ENCODE measurements at places on chromosomes 2 and 18.
A peak's percentile ranks its signal among the peaks of the same experiment; 100 is the strongest.

GRCh38 chr2:9382604-9383235 is 40.6 kb downstream of the ITGB1BP1 start:
- no peak for DNase-seq

GRCh38 chr18:43868497-43868995 is 591.3 kb upstream of the SYT4 start:
- no peak for DNase-seq

DNA sequence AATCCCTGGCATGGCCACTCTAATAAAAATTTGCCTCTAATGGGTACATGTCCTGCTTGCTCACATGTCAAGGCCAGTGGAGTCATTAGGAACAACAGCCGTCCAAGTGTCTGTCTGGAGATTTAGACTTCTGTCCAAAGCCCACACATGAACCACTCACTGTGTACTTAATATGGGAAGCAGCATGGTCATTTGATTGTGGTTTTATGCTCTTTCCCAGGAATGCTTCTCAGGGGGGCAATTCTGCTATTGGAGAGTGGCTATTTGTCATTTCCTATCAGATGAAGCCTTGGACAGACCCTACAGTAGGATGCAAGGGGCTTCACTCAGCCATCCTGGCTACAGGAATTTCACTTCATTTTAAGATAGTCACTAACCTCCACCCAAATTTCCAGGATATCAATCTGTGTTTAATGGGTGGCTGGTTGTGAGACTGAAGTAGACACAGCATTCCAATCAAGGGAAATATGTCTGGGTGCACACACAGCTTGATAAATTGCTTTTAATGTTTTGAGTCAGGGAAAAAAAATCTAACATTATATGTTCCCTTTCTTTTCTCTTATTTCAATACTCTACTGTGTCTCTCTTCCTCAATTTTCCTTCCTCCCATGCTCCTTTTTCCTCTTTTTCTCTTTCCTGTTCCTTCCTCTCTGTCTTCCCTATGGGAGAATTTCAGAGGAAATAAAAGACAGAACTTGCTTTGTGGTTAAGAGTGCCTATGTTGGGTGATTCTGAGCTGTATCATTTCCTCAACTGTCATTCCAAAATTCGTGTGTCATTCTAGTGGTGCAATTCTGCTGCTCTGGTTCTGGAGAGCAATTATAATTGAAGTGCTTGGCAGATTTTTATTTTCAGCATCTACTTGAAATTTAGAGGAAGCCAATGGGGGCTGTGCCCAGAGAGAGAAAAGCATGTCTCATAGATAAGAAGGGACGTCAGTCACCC is 320.1 kb downstream of the OSR1 start:
- no peak for DNase-seq

DNA sequence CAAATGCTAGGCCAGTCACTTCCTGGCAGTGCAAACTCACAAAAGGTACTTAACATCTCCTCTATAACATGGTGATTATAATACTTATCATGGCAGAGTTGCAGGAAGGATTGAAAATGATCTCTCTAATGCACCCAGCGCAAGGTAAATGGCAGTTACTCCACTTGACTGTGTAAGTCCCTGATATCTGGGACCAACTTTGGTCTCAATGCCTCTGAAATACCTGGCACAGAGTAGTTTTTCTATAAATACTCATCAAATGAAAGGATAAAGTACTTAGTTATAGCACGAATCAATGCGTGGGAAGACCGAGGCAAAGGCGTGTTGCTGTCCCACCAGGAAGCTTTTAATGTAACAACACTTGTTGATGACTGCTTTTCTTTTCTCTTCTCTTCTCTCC is 24.8 kb downstream of the LRRC30 start:
- DNase-seq, result no peak

DNA sequence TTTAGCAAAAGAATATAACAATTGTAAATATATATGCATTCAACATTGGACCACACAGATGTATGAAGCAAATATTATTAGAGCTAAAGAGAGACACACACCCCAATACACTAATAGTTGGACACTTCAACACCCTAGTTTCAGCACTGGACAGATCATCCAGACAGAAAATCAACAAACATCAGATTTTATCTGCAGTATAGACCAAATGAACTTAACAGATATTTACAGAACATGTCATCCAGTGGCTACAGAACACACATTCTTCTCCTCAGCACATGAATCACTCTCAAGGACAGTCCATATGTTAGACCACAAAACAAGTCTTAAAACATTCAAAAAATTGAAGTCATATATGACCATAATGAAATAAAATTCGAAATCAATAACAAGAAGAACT is 22.1 kb upstream of the EVA1A start:
- no peak for DNase-seq

DNA sequence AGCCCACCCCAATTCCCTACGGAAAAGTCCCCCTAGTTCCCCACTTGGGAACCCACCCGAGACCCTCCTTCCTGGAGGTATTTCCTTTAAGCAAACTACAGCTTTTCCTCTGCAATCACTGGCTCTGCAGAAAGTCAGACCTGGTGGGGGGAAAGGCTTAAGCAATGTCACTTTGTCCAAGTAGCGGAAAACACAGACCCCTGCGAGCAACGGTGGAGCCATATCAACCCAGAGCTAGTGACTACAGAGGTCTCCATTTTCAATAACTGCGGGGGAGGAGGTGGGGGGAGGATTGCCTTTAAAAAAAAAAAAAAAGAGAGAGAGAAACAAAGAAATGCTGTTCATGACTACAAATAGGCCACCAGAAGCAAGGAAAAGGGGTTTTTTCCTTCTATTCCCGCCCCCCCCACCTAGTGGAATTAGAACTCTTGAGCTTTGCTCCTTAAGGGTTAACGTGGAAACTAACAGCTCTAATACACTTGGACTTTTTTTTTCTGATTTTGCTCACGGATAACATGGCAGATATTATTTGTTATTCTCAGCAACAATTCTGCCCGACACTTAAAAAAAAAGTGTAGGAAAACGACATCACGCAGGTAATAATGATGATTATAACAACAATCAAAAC is 1.1 kb upstream of the FRZB start:
- DNase-seq, result no peak

DNA sequence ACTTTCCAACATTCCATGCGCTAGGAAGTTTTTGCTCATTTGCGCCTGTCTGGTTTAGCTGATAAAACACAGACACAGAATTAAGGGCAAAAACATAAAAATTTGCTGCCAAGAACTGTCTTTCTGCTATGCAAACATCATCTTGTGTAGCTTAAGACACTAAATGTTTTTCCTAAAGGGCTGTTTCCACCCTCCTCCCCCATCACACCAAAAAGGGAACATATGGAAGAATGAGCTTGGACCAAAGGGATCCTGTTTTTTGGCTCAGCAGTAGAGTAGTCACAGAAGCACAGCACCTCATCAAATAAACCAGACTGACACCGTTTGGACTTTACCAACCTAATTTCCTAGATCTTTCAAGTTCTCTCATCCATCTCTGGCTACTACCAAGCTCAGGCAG is 210.1 kb downstream of the ZNF521 start:
- no peak for DNase-seq

DNA sequence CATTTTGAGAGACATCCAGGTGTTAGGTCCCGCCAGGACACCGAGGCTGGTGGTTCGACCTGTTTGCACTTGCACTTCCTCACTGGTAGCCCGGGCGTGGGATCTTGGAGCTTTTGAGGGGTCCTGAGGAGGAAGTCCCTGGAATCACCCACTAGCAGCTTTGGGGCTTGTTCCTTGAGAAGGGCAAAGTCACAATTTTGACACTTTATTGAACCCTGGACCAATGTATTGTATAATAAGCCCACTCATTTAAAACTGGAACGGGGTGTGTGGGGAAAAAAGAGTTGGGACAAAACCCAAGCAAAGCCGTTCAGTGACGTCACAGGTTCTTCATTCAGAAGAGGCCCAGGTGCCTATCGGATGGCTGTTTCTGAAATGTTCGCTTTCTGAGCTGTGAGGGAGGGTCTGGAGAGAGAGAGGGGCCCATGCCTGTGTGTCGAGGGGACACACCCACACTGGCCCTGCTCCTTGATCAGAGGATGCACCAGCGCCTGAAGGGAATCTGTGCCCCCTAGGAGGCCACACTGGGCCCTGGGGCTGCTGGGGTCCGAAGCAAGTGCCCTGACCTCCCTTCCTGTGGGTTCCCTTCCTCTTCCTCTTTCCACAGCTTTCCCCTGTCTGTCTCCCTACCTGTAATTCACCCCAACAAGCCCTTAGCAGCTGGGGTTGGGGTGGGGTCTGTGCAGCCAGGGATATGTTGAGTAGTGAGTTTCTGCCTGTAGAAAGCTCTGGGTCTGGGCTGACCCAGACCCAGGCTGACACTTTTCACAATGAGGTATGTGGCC is 2.6 kb downstream of the LPIN1 start:
- no peak for DNase-seq

DNA sequence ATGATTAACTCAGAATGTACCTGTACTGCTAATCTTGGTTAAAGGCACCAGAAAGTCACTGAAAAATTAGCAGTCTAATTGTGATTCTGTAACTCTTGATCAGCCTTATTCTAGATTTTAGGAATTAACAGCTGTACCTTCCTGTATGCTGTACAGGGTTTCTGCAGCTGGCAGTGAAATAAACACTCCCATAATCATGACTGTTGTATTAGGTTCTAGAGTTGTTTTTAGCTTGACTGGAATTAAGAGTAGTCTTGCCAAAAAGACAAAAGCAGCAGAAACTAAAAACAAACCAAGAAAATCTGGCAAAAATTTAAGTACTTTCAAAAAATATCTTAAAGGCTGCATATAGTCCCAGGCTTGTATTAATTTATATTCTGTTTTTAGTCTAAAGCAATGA is 103.5 kb downstream of the SOS1 start:
- no peak for DNase-seq

DNA sequence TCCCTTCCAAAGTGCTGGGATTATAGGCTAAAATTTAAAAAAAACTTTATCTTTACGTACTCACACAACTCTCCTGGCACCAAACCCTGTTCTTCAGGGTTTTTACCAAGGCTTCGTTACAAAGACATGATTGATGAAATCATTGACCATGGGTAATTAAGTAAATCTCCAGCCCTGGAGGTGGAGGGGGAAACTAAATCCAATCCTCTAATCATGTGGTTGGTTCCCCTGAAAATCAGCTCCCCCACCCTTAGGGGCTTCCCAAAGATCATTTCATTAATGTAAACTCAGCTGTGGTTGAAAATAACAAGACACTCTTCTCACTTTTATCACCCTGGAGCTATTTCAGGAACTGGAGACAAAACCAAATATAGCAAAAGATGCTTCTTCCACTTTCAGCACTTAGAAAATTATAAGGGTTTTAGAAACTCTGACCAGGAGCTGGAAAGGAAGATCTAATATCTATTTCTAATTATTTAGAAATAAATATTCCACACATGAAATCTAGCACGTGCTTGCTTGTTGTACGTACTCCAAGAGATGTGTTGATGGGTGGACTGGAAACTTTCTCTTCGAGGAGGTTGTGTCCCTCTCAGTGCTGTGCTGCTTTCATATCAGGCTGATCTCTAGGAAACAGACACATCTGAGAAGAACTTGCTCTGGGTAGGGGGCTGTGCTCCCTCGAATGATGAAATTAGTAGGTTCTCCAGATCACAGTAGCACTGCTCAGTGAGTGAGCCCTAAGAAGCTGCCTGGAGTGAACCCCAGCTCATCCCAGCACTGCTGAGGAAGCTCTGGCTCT is 67.2 kb downstream of the SMAD4 start:
- DNase-seq, result no peak

DNA sequence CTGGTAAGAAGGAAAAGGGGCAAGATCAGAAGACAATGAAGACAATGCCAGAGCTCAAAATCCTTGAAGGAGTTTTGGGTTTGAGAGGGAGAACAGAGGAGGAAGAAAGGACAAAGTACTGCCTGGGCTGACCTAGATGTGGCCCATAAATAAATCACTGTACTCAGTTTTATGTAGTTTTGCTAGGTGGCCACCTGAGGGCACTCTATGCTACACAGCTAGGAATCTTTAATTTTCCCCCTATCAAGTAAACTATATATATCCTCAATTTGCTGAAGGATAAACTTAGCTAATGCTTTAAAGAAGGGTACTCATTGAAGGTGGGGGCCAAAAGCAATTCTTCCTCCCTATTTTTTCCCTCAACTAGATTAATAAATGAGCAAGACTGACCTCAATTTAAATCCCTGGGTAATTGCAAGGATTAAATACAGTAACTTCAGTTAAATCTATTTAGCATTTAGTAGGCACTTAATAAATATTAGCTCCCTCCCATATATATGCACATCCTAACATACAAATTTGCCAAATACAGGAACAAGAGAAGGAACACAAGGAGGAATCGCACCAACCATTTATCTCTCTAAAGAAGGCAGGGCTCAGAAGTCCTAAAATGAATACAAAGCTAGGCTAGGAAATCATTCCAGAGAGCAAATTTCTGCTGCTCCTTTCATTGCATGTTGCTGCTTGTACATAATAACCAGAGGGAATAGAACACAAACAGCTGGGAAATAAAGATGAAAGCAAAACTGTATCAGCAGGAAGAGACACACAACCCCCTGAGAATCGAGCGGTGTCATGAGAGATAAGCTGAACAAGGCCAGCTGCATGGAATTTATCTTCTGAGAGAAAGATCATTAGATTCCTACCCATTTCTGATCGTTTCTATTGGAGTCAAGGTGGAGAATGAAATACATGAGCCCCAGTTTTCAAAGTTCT is 540.1 kb downstream of the NRXN1 start:
- DNase-seq, result peak; percentile 41

DNA sequence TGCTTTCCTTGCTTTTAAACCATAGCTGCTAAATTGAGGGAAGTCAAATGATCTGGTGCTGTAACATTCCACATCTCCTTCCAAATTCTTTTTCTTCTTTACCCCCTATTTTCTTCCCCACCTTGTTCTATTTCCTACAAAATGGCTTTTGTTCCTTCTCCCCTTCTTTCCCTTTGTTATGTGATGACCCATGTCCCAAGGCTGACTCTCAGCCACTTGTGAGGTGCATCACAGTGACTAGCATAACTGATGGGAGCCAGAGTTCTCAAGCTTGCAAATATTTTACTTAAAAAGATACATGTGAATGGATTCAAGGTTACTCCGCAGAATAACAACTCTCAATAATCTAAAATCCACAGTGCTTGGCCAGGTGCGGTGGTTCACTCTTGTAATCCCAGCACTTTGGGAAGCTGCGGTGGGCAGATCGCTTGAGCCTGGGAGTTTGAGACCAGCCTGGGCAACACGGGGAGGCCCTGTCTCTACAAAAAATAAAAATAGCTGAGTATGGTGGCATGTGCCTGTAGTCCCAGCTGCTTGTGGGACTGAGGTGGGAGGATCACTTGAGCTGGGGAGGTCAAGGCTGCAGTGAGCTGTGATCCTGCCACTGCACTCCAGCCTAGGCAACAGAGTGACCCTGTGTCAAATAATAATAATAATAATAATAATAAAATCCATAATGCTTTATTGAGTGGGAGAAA is 100.1 kb upstream of the CERS6 start:
- no peak for DNase-seq

GRCh38 chr18:27227721-27228120 is 42.6 kb upstream of the CHST9 start:
- no peak for DNase-seq
